Dermis microvascular lymphatic vessel endothelial cell (primary cell): ENCODE measurements at places on chromosomes 4 and X.

GRCh38 chr4:70392057-70392776 lies 5.5 kb upstream of the OPRPN start:
- no peak for DNase-seq

- no peak for DNase-seq
Observed at GRCh38 chrX:70219938-70220764, 14.3 kb upstream of the AWAT1 start.

DNA sequence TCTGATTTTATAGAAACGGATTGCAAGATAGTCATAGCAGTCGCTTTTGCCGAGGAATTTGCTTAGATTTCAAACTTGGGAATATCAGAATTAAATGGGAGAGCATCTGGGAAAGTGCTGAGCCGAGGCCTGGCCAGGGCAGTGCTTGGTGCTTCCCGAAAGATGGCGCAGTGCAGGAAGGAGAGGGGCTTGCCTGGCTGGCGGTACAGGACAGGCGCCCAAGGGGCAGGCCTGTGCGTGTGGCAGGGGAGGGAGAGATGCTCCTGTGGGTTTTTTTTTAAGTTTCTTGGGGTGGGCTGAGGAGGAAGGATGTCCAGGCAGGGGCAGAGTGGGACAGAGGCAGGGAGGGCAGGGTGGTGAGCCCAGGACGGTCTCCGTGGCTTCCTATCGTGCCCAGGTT lies 241.1 kb downstream of the AFAP1 start:
- DNase-seq: no peak

DNA sequence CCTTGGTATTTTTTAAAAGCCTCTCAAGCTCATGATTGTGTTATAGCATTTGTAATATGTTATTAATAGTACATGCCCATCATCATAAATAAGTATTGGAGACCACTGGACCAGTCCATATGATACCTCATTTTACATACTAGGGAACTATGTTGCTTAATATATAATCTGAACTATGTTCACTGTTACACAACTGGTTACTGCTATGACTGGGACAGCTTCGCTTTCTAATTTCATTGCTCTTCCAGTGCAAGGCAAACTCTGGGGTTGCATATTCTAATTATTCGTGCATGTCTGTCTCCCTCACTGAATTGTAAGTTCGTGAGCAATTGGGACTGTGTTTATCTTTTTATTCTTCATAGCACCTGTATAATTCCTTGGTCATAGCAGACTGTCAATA lies 330.5 kb downstream of the RAPGEF2 start:
- DNase-seq: no peak

DNA sequence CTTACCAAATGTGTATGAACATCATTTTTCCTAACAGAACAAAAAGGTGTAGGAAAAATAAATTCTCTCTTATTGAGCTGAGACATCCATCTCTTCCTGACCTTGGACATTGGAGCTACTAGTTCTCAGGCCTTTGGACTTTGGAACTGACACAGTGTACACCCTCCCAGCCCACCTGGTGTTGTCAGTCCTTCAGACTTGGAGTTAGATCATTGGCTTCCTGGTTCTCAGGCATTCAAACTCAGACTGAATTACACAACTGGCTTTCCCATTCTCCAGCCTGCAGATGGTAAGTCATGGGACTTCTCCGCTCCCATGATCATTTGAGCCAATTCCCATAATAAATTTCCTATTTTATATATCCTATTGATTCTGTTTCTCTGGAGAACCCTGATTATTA lies 84.8 kb upstream of the EDNRA start:
- DNase-seq: no peak

- no peak for DNase-seq
Observed at GRCh38 chr4:64799751-64800150, 390.5 kb upstream of the TECRL start.

DNA sequence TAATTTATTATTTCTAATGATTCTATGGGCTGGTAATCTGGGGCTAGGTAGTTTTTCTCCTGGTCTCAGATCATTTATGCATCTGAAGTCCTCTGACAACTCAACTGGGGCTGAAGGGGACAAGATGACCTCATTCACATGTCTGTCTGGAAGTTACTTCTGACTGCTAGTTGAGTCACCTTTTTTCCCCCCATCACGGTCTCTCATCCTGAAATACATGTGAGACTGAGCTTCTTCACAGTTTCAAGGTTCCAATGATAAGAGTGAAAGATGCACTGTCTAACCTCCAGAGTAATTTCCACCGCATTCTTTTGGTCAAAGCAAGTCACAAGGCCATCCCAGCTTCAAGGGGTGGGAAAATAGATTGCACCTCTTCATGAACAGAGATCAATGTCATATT lies 356.7 kb upstream of the RPS6KA3 start:
- DNase-seq: no peak

GRCh38 chrX:46330981-46331380 lies 214.2 kb downstream of the ZNF674 start:
- DNase-seq: no peak

DNA sequence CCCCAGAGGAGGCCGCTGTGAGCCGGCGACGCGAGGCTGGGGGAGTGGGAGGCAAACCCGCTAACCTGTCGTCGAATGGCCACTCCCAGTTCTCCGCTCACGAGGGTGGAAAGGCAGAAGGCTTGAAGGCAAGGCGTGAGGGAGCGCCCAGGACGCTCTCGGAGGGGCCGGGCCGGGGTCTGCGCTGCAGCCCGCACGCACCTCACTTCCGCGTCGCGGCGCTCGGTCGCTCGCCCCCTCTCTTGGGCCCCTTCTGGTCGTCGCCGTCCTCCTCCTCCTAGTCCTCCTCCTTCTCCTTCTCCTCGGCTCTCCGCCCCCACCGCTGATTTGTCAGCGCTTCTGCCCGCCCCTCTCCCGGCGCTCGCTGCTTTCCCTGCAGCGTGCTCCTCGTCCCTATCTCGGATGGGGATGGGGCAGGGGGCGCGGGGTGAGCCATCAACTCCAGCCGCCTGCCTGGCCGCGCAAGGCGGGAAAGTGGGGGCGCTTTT lies at the start of gene SNCA:
SNCA (minus strand) TSS at position 265 of the 488 bp plus-strand sequence. CDS start 1,494 bp downstream, outside the sequence.
- peak; percentile 91 for DNase-seq

GRCh38 chr4:168076989-168077725 lies 15.2 kb upstream of the ANXA10 start:
- DNase-seq: peak; percentile 63

DNA sequence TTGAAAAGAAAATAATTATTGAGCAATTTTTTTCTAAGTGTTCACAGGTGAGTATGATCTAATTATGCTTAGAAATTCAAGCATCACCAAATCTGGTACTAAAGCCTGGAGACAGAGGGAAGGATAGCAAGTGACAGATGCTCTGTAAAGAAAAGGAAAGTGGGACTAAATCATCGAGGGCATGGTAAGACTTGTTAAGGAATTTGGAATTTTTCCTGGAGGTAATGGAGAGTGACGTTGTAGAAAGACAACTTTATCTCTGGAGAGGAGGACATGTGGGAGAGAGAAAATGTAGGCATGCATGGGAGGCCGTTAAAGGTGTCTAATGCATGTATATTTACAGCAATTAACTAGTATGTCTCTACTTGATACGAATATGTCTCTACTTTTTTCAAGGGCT lies 333.2 kb upstream of the ATOH1 start:
- DNase-seq: no peak

DNA sequence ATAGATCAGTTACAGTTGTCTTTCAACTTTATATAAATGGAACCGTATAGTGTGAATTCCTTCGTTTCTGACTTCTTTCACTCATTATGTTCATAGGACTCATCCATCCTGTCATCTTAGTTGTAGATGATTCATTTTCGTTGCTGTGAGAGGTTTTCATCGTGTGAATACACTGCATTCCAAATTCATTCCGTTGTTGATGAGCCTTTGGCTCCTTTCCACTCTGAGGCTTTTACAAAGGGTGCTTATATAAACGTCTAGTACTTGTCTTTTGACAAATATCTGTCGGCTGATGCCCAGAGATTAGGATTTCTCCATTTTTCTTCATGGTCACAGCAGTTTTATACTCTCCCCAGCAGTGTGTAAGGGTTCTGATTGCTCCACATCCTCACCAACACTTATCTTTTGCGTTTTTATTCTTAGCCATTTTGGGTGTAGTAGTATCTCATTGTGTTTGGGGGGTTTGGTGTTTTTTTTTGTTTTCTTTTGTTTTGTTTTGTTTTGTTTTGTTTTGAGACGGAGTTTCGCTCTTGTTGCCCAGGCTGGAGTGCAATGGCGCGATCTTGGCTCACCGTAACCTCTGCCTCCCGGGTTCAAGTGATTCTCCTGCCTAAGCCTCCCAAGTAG lies 48.6 kb downstream of the LRP2BP start:
- DNase-seq: peak; percentile 76

GRCh38 chr4:141810712-141811375 lies 174.5 kb downstream of the IL15 start:
- no peak for DNase-seq
